Activated CD4-positive, alpha-beta T cell treated with anti-CD3 and anti-CD28 coated beads, Interleukin-2, Interleukin-6, amounts not matched to agents 100 ng/mL and 50 ng/mL, durations not matched to agents 16 hours and 8 hours (primary cell): ENCODE measurements at places on chromosomes 7 and 10.

GRCh38 chr10:114975091-114975490 is 37.1 kb downstream of the TRUB1 start:
- no peak for DNase-seq

- DNase-seq, result no peak
Observed at GRCh38 chr10:56561336-56561735, 200.3 kb upstream of the ZWINT start.

DNA sequence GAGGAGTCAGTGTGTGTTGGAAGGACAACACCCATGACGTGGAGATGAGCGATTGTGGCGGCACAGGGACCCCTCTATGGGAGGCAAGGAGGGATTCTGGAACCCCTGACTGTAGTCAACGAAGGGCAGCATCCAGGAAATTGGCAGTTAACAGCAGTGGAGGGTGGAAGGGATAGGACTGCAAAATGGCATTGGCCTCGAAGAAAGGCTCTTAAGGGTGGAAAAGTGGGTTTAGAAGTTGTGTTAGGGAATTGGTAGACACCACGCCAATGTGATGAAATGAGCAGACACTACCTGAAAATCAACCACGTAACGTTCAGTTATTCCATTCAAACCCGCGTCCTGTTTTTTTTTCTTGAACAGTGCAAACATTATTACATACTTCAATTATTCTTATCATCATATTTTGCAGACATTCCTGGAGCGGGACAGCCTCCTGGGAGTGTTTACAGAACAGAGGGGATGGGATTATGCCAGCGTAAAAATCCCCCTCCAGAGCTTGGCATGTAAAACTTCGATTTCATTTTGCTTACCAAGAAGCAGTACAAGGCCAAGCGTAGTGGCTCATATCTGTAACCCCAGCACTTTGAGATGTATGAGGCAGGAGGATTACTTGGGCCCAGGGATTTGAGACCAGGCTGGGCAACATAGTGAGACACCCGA is 272.1 kb downstream of the WDR37 start:
- no peak for DNase-seq

GRCh38 chr7:106736508-106737201 is 75.7 kb upstream of the CCDC71L start:
- DNase-seq, result peak; percentile 78

DNA sequence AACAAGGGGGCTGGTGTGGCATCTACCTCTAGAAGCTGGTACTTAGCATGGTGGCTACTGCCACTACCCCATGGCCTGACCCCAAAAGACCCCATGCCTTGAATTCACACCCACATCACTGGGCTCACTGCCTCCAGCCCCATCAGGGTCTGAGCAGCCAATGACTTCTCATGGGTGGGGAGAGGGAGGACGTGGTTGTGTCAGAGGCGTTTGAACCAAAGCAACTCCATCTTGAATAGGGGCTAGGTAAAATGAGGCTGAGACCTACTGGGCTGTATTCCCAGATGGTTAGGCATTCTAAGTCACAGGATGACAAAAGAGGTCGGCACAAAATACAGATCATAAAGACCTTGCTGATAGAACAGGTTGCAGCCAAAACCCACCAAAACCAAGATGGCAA is 15.2 kb downstream of the KCP start:
- no peak for DNase-seq

DNA sequence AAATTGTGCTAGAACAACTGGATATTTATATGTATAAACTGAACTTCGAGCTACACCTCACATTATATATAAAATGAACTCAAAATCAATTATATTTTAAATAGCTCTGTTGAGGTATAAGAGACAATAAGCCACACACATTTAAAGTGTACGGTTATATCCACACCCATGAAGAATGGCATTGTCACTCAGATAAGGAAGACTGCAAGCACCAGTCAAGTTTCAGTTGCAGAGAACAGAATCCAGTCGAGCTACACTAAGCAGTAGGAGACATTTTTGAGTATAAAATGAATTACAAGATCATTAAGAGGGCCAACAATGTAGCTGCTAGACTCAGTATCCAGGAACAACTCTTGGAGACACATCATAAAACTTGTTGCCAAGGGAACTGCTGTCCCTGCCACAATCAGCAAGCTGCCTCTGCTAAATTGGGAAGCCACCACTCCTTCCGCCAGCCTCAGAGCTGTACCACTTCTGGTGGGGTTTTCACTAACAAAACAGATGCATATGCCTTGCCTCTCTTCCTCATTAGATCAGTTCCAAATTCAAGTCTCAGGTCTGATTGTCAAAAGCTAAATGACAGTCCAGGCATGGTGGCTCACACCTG is 19.6 kb upstream of the GPNMB start:
- no peak for DNase-seq

DNA sequence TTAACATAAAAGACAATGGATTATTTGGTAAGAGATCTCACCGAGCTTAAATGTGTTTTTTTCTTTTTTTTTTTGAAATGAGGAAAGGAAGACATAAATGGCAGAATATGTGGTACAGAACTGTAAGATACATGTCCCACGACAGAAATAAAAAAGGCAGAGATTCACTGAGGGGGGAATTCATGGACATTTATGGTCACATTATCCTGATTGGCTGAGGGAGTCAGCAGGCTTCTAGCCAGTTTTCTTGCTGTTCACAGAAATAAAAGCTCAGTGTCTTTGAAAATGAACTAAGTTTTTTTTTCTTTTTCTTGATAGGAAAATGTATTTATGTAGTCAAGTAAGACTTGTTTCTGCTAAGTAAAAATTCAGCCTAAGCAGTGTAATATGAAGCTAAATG is 8.2 kb upstream of the FAS start:
- no peak for DNase-seq

- no peak for DNase-seq
Observed at GRCh38 chr10:122864194-122864592, 15.2 kb downstream of the FAM24B start.

DNA sequence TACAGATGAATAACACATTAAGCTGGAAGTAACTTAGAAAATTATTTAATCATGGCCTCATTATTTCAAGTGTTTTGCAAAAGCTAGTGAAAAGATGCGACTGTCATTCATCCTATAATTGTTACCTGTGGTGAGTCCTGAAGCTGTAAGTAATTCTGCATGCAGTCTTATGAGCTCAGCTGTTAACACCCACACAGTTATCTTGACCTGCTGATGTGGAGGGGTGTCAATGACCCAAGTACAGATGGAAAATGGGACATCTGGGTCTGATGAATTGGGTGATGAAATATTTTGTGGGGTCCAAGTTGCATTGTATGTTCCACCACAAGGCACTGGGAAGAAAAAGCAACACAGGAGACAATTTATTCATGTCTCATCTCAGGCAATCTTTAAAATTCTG is 68.9 kb downstream of the OR13A1 start:
- DNase-seq, result no peak

GRCh38 chr7:149214020-149214720 is 18.8 kb downstream of the ZNF282 start:
- no peak for DNase-seq

- no peak for DNase-seq
Observed at GRCh38 chr7:121116396-121116795, 127.9 kb downstream of the CPED1 start.

DNA sequence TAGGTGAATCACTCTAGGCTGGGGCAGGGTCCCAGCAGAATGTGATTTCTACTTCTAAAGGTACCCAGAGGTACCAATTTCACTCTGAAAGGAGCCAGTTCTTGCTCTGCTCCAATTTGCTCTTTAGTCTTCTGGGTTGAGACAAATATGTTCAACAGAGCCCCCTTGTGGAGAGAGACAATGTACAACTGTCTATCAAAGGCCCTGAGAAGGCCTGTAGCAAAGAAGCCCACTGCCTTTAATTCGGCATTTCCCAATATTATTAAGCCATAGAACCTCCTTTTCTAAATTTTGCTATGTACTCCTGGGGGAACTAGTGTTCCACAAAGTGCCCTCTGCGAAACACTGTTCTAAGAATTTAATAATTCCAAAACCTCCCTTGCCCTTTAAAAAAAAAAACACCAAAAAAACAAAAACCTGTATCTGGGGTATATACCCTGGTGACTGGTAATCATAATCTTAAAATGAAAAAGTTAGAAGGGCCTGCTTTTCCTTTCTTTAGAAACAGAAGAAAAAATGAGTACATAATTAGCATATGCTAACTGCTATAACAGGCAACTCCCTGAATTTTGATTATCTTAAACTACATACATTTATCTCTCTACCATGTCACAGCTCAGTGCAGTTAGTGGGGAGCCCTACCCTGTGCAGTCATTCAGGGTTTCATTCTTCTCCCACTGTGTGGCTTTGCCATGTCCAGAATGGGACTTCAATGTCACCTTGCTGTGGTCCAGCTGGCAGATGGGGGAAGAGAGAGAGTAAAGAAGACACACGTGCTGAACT is 160.9 kb upstream of the BMPER start:
- peak; percentile 29 for DNase-seq

DNA sequence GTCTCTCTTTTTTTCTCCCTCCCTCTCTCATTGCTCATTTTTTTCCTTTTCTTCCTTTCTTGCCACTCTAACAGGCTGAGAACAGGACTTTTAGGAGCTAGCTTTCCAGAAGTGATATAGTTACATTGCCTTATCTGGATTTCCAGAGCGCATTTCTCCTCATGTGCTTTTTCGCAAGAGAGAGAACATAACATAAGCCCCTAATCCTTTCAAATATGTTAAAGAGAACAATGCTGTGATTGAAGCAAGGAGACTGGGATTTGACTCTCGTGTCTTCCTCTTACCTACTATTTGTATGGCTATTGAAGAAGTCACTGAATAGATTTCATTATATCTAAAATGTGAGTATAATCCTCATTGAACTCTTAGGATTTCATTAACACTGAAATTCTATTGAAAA is 101.2 kb upstream of the PRPS1L1 start:
- no peak for DNase-seq

DNA sequence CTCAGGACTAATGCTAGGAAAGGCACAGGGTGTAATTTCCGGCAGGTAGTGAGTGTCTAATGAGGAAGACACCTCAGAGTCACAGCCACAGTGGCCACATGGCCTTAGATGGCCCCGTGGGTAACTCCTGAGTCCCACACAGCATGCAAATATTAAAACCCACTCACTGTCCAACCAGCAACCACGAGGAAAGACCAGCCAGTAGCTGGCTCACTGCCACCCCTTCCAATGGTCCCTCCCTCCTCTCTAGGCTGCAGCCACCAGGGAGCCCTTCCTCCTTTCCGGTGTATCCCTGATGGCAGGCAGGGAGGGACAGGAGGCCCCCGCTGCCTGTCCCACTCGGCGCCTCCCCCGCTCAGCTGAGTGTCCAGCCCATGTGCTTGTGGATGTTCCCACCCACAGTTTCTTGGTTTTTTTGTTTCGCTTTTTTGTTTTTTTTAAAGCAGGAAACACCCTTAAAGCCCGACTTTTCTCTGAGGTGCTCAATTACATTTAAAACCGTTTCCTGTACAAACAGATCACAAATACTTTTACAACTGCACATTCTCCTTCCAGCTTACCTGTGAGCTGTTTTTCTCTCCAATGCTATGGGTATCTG is 9.2 kb downstream of the BNIP3 start:
- DNase-seq, result peak; percentile 28

DNA sequence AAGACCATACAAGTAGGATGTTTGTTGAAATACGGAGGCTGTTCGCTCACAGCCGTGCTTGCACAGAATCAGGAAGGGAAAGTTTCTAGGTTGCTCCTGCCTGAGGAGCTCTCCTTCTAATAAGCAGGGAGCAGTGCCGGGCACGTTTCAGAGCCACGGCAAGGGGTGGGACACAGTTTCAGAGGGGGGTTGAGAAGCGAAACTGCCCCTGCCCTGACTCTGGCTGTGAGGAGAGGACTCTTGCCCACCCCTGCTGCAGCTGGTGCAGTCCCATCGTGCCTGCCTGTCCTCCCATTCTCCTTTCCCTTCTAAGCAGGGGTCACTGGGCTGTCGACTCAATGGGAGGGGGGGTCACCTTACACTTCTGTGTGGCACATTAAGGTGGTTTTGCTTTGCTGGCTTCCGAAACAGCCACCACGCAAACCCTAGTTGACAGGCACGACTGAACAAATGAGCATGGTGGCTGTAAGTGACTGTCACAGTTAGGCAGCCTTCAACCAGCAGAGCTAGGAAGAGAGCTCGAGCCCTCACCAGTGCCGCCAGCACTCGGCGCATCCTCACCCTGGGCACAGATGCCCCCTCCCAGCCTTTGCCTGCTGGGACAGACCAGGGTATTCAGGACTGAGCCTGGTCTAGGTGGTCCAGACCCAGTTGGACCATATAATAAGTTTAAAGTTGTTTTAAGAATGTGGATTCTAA is 37.5 kb downstream of the ZNF467 start:
- no peak for DNase-seq

DNA sequence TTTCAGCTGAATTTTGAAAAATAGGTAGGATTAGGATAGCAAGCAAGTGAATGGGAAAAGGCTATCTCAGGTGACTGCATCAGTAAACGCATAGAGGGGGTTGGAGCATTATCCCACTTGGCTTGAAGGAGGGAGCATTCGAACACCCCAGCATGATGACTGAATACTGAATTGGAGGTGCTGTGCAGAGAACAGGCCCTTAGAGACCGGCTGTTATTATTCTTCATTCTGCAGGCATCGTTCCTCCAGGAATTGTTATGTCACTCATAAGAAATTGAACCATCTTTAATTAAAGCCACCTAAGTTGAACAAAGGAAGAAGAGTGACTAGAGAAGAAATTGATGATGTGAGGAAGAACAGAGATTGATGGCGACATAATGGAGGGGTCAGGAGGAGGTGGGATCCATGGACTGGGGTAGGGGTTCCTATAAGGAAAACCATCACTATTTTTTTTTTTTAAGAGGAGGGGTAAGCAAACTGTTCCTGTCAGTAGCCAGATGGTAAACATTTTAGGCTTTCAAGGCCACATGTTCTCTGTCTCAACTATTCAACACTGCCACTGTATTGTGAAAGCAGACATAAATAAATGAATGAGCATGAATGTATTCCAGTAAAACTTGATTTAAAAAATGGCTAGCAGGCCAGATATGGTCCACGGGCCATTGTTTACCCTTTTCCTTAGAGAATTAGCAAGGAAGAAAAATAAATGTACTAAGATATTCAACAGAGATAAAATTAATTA is 264.7 kb upstream of the TAC1 start:
- no peak for DNase-seq

GRCh38 chr10:75165684-75166622 is 44.6 kb upstream of the VDAC2 start:
- peak; percentile 71 for DNase-seq

DNA sequence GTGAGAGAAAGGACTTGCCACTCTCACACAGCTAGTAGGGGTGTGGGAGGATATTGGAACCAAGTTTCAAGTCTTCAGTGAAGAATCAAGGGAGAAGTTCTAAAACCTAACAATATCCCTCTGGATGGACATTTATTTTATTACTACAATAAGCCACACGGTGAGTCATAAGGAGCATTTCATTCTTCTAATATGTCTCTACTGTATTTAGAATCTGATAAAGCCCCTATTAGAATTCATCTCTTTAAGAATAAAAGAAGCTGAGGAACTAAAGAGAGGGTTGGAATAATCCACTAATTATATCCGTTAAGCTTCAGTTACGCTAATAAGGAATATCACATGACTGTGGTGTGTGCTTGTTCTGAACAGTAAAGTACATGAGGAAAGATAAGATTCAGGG is 40.9 kb upstream of the ATRNL1 start:
- DNase-seq, result no peak
